ENCODE measurements at places on chromosomes 12 and 14.

DNA sequence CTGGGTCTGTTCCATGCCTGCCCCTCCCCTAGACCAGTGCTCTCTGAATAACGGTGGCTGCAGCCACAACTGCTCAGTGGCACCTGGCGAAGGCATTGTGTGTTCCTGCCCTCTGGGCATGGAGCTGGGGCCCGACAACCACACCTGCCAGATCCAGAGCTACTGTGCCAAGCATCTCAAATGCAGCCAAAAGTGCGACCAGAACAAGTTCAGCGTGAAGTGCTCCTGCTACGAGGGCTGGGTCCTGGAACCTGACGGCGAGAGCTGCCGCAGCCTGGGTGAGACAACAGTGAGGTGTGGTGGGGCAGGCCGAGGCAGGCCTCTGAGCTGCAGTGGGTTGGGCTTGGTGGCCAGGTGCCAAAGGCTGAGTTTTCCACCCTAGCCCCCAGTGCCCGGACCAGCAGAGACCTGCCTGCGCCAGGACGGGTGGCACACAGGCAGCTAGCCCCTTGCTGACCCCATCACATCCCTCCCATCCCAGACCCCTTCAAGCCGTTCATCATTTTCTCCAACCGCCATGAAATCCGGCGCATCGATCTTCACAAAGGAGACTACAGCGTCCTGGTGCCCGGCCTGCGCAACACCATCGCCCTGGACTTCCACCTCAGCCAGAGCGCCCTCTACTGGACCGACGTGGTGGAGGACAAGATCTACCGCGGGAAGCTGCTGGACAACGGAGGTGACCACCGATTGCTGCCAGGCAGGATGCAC lies 28.2 kb upstream of the LRP1-AS start:
- peak; percentile 50 for DNase-seq

DNA sequence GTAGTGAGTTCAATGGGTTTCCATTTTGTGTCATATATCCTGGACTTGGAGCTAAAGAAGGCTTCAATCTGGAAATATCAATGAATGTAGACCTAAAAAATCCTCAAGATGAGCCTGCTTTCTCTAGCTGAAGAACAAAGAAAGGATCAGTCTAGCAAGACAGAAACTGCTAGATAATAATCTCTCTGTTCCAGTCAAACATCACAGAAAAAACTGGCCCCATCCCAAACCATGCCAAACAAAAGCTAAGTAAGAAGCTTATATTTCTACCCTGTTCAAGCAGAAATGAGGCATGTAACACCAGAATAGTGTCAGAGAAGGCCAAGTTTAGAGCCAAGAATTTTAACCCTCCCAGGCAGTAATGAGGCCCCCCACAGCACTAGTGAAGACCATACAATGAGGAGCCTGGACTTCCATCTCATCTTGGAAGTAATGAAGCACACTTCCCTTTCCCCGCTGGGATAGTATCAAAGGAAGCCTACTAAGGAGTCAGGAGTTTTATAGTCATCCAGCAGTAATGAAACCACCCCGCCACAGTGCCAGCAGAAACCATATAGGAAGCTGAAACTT lies 95.8 kb downstream of the NELL2 start:
- DNase-seq, result no peak

- DNase-seq, result no peak
Measured at GRCh38 chr14:96792591-96792990, 4.6 kb upstream of the VRK1 start.

DNA sequence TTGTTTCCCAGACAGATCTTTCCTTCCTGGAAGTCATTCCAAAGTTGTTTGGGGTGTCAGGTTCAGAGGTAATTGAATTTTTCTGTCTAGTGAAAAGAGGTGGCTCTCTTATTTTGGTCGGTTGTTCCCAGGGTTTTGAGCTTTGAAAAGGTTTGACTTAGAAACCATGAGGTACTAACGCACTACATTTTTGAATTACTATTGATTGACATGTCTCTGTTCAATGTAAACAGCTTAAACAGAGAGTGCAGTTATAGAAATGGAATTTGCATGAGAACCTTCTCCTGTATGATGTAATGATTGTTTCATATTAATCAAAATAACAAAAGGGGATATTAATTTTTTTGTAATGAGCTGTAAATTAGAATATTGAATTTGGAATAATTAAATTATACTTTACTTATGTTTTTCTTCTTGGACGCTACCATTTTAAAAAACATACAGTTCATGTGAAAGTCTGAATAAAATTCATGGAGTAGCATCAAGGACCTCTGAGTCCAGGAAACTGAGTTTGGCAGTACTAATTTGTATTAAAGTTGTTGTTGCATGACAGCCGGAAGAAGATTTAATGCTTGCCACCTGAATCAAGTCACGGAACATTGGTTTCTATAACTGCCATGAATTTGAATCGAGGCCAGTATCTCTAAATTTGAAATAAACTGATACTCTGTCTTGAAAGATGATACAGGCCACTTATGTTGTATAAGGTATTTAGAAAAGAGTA lies 41.7 kb downstream of the NPAS3 start:
- DNase-seq, result no peak

DNA sequence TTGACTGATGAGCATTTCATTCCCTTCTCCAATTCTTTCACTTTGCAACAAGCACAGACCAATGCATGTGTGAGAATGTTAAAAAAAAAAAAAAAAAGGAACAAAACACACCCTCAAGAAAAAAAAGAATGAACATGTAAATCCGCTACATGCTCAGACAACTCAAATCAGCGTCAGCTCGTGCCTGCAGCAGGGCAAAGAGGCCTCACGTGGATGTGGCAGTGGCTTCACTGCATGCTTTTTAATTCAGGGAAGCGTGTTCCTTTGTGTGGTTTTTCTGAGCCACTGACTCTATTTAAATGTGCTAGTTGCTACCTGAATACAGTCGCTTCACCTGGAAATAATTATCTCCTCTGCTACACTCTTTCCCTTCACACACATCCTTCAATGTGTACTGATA lies 55.1 kb downstream of the PPP1R36 start:
- no peak for DNase-seq

DNA sequence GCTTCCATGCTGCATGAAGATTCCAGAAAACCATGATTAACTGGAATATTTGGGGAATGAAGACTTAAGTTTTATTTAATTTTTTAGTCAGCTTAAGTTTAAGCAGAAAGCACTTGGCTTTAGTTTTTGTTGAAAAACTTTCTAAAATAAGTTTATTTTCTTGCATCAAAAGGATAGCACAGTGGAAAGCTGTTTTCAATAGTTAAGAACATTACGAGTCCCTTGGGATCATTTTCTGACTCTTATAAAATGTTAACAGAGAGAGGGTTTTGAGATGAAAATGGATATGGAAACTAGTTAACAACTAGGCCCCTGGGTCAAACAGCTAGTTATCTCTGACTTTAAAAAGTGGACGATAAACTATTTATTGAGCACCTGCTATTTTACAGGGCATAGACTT lies 181.9 kb upstream of the SLC38A2 start:
- no peak for DNase-seq

GRCh38 chr12:7935590-7936581 lies at the start of gene SLC2A3:
Gene SLC2A3 (minus strand): TSS chr12:7936187. CDS start chr12:7936034, 153 bp downstream.
- DNase-seq, result peak; percentile 94

DNA sequence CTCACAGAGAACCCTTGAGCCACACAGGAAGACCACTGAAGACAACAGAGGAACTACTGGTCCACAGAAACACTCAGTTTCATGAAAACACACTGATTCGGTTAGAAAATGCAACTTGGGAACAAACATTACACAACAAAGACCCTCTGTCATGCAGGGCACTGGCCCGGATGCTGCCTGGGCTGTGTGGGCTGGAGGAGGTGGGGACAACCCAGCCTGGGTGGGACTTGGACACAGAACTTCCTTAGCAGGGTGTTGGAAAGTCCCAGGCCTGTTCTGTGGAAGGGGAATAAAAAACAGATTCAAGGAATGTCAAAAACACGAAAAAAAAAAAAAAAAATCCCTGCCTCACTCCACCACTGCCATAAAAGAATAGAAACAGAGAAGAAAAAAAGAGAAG lies 181.0 kb downstream of the MON2 start:
- DNase-seq, result no peak

GRCh38 chr14:75711105-75711795 lies 50.2 kb downstream of the TTLL5 start:
- DNase-seq, result peak; percentile 49

- no peak for DNase-seq
Measured at GRCh38 chr14:69749956-69750355, 17.0 kb upstream of the SRSF5 start.

- DNase-seq, result no peak
Measured at GRCh38 chr14:60061371-60061770, 30.4 kb upstream of the PCNX4 start.

- no peak for DNase-seq
Measured at GRCh38 chr12:75721796-75722195, 210.4 kb upstream of the KRR1 start.

DNA sequence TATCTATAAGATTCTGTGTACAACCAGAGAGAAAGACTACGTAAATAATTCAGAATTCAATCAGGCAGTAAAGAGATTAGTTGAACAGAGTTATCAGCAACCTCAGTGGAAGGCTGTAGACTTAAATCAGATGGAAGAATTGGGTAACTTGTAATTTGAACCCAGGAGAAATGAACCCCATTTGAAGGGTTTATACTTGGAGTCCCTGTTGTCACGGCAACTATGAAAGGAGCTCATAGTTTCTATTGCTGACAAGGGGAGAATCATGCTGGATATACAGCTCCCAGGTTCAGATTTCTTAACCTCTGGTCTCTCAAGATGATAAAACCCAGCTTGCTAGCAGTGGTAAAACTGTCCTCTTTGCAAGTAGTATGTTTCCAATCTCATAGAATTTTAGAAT lies 54.4 kb upstream of the BMP4 start:
- no peak for DNase-seq

DNA sequence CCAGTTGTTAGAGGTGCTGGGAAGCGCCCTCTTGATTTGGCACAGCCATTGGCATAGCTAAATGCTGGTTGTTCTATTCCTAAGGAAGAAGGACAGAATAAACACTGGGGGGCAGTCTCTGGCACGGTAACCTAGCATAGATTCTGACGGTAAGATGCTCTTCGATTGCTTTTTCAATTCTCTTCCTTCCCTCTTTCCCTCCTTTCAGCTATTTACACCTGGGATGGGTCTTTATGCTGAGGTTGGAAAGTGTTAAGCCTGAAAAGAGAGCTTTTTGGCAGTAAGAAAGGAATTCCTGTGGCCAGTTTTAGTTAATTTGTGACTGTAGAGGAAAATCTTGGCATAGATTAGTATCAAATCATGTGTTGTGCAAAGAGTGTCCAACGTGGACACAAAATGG lies 162.8 kb downstream of the SNAPC1 start:
- peak; percentile 31 for DNase-seq

DNA sequence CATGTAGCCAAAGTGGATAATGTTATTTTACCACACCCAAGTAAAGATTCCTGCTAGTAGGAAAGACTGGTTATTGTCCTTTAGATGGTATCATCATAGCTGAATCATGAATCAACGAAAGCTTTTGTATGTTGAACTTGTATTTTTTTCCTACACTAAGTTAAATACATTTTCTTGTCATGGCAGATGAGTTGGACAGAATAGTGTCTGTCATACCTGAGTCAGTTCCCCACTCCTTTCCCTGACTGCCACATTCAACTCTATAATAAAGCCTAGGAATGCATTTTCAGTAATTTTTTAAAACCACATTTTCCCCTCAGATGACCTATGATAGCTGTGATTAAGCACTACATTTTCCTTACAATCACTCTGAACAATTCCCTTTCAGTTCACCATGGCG lies 9.3 kb upstream of the PTHLH start:
- no peak for DNase-seq

DNA sequence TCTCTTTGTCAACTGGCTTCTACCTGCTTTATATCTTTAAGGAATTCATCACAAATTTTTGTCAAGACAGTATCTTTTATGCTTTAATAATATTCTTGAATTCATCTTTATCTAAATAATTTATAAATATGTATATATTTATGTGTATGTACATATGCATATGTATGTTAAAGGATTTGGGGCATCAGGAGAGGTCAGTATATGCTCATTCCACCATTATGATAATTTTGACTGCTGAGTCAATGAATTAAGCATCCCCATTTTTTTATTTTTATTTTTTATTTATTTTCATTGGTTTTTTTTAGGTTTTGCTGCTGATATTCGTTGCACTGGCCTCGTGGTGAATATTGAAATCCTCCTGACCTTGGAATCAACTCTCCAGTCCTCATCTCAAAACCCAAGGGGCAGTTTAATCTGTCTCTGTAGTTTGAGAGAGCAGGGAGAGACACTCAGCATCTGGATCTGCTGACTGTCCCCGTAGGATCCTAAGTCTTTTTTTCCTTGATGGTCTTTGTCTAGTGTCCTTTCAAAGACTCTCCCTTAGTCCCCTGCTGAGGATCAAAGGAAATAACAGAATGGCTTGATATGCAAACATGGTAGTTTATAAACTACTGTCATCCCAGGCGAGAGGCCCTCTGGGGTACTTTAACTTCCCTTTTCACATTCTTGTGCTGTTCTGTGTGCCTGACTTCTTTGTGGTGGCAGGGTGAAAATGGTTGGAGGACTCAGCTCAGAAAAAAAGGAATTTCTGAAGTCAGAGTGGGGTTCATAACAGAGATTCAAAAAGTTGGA lies 218.7 kb downstream of the DIO2 start:
- DNase-seq, result no peak

DNA sequence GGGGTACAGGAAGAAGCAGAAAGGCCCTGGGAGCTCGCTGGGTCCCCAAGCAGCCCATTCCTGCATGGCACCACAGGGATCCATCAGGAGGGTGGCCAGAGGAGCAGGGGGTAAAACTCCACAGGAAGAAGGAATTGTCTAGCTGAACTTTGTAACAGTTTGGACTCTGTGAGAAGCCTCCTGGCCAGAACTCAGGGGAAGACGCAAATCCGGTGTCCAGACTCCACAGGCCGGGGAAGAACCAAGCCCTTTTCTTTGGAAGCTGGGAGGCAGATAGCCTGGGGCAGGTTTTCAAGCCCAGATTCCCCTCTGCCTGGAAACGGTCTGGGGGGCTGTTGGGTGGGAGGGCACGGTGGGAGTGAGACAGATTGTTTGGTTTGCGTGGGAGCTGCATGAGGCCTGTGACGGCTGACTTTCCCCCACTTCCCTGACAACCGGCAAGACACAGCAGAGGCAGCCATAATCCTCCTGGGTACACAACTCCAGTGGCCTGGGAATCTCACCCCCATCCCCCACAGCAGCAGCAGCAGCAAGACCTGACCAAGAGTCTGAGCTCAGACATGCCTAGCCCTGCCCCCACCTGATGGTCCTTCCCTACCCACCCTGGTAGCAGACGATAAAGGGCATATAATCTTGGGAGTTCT lies 16.7 kb downstream of the GPHB5 start:
- no peak for DNase-seq

GRCh38 chr12:4648104-4648500 lies 749 bp downstream of the AKAP3 start:
- DNase-seq, result peak; percentile 85

DNA sequence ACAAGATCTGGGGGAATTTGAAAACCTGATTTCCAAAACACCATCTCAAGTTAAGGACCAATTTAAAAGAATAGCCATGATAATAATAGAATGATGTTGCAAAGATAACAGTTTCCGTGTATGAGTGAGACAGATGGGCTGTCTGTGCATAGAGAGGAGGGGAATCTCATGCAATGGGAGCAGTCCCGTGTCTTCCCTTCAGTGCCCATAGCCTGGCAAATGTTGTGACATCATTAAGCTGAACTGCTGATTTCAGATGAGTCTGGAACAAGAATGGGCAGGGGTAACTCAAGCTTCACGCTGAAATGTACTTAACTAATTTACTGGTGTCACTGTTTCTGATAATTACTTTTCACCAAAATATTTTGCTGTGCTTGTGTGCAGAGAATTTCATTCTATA lies 454.0 kb downstream of the FOXG1 start:
- DNase-seq, result no peak

GRCh38 chr14:59638885-59639284 lies 62.3 kb upstream of the CCDC175 start:
- no peak for DNase-seq
